ENCODE measurements at places on chromosomes 2 and 18.

- no peak for DNase-seq
Observed at GRCh38 chr2:98160554-98160953, 73.6 kb downstream of the VWA3B start.

- DNase-seq: no peak
Observed at GRCh38 chr2:60341151-60341550, 212.3 kb downstream of the BCL11A start.

- DNase-seq: no peak
Observed at GRCh38 chr2:36561237-36561944, 36.6 kb downstream of the FEZ2 start.

- DNase-seq: no peak
Observed at GRCh38 chr18:9191658-9192256, 55.2 kb downstream of the ANKRD12 start.

GRCh38 chr2:8515864-8516533, 165.9 kb upstream of the ID2 start:
- no peak for DNase-seq

DNA sequence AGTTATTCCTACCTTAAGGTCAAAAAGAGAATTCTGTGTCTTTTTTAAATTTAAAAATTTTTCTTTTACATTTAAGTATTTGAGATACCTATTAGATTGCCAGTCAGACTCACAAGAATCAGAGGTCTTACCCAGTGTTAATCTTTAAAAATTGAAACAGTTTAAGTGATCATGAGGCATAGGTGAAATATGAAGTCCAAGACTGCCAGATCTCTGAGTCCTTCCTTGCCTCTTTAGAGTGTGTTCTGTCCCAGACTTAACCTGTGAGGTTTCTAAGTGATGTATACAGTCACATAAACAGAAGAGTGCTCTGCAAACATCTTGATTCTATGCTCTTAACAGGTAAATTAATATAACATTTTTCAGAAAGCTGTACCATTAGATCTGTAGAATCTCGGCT, 40.6 kb downstream of the ACTR3 start:
- no peak for DNase-seq

DNA sequence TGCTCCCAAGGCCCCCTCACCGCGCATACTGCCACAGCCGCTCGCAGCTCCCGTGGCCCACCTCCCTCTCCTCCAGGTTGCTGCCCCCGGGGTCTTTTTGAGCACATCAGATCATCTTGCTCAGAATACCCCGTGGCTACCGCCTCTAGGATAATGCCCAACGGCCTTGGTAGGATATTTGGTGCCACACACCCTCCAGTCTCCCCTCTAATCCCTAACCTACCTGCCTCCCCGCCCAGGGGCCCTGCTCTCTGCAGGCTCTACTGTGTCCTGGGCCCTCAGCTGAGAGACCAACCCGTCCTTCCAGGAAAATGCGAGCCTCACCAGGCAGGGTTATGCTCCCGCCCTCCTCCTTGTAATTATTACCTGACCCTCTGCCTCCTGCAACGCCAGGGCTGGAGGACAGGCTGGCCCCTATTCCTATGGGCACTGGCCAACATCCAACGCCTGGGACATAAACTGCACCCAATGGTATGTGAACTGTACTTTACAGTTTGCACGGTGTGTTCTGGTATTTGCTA, 1.5 kb upstream of the MTCL1 start:
- no peak for DNase-seq

GRCh38 chr2:53231908-53232307, 535.7 kb upstream of the CHAC2 start:
- no peak for DNase-seq

DNA sequence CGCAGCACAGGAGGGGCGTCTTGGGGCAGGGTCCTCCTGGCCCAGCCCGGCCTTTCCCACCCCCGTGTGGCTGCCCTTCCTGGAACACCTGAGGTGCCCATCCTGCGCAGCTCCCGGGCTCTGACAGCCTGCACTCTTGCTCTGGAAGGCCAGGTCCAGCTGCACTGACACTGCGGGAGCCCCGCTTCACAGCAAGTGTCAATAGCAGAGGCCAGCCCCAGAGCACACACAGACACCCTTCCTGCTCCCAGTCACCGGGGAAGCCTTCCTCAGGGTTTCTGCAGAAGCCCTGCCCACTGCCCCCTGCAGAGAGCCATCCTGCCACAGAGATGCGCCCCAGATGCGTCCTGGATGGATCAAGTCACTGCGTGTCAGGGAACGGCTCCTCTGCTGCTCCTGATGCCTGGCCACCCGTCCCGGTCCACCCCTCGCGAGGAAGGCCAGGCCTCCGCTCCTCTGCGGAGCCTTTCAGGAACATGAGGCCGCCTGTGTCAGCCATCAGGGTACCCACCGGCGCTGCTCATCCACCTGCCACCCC, 519.2 kb upstream of the MYT1L start:
- DNase-seq: no peak

- no peak for DNase-seq
Observed at GRCh38 chr2:42931146-42931817, 138.9 kb upstream of the HAAO start.

DNA sequence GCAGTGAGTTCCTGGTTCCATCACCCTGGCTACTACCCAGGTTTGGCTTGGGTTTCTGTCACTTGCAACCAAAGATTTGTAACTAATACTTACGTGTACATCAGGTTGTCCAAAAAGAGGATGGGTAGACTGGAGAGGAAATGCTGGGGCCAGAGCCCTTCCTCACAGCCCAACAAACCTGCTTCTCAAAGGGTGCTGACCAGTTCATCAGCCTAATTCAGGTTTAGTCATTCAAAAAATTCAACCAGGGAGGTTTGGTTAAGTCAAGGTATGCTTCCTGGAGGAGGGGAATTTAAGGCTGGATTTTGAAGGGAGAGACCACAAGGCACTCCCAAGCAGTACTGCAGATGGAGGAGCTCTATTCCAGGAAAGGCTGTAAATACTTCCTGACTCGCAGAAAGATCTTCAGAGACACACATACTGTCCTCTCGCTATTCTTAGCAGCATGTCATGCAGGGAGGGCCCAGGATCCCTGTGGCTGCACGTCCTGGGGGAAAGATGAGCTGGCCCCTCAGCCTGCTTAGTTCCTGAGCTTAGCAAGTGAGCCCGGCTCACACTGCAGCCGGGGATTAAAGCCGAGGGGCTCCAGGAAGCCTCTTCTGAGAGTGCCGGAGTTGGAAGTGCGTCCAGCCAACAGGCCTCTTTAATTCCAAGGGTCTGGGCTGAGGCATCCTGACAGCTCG, 40.0 kb upstream of the BIN1 start:
- no peak for DNase-seq

GRCh38 chr18:25679491-25679890, 327.5 kb upstream of the ZNF521 start:
- no peak for DNase-seq

DNA sequence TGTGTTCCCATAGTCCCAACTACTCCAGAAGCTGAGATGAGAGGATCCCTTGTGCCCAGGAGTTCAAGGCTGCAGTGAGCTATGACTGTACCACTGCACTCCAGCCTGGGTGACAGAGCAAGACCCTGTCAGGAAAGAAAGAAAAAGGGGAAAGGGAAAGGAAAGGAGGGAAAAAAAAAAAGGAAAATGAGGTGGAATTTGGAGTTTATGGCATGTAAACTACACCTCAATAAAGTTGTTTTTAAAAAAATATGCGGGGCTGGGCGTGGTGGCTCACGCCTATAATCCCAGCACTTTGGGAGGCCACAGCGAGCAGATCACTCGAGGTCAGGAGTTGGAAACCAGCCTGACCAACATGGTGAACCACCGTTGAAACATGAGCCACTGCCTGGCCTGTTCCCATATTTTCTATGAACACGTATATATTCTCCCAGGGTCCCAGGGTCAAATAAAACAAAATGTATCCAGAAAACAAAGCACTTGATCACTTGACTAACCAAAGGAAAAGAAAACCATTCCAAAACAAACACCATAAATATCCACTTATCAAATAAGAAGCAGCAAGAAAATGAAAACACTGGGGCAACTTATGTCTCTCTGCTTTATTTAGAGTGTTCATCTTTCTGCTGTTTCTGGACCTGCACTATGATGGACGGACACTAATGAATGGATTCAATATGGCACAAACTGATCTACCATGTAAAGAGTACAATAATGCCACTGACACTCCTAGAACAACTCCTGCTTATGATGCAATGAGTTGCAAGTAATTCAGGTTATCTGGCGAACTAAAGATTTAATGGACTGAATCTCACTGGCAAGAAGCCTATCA, 56.8 kb downstream of the ASXL2 start:
- no peak for DNase-seq

GRCh38 chr2:176652300-176653182, 383.3 kb downstream of the MTX2 start:
- no peak for DNase-seq

GRCh38 chr2:178006710-178007109, 65.9 kb downstream of the PDE11A start:
- DNase-seq: no peak

DNA sequence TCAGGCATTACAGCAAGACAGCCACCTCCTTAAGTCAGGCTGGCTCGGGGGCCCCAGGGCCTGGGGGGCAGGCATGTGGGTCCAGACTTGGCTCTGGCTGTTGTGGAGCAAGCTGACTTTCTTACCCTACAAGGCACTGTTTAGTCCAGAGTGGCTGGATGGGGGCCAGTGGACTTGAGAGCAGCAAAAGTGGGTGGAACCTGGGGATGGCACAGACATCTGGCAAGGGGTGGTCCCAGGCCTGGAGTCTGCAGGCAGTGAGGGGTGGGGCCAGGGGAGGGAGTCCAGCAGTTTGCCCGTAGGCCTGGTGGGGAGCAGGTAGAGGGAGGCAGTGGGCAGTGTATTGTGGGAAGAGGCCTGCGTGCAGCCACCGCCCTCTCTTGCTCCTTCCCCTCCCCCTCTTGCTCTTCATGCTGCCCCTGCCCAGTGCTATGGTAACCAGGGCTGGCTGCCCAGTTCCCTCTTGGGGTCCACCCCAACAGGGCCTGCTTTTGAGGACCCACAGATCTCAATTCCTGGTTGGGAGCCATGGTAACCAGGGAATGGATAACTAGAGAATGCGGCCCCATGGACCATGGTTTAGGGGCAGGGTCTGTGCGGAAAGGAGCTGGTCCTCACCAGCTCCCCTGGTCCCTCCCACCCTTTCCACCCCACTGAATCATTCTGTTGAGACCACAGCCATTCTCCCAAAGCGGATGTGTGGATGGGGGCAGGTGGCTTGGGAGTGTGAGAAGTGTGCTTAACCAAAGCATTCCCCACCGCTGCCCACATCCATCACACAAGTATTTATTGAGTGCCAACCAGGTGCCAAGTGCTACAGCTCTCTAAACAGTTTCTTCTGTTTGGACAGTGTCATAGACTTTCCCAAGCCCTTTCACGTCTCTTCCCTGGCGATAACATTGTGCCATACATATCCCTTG, 19.3 kb downstream of the SPEG start:
- DNase-seq: no peak

DNA sequence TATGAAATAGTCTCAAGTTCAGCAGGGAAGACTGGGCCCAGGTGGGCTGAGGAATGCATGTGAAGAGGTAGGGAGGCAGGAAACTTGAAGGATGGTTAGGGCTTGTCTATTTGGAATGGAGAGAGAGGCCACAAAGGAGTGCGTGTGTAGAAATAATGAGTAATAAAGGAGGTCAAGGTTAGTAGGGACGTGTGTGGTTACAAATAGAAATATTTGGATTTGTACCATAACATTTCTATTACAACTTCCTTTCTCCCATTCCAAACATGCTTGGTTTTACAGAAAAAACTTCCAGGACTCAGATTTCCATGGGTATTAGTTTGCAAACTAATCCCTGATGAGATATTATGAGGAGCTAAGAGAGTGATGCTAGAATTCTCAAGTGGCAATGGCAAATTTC, 280.6 kb downstream of the NCKAP5 start:
- DNase-seq: no peak

DNA sequence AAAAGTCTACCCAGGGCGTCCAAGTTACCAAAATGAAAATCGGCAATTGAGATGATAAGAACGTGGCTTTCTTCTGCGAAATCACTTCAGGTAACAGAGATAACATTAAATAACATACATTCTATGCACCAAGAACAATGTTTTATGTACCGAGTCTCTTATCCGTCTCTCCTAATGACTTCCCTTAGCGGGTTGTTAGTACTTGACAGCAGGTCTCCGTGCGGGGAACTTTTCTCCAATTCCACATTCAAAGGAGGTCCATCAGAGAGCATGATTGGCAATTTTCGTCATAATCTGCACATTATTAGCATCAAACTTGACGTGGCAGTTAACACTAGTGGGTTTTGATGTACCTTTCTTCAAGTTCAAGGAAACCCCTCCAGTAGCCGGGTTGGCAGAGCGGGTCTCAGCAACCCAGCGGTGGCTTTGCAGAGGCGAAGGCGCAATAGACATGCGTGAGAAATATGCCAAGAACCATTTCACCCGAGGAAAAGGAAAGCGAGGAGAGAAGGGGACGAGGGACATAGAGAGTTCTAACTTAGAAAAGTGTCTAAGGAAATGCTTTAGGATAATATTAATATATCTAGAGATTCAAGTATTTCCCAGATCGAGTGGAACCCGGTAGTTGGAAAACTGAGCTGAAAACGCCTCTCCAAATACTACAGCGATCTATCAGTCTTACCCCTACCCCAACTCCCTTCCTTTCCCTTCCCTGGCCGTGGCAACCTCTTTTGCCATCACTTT, 5.0 kb downstream of the EVX2 start:
- no peak for DNase-seq

- DNase-seq: no peak
Observed at GRCh38 chr2:192190474-192190873, 4.3 kb downstream of the TMEFF2 start.

- no peak for DNase-seq
Observed at GRCh38 chr2:127576433-127577207, 41.1 kb downstream of the MYO7B start.

DNA sequence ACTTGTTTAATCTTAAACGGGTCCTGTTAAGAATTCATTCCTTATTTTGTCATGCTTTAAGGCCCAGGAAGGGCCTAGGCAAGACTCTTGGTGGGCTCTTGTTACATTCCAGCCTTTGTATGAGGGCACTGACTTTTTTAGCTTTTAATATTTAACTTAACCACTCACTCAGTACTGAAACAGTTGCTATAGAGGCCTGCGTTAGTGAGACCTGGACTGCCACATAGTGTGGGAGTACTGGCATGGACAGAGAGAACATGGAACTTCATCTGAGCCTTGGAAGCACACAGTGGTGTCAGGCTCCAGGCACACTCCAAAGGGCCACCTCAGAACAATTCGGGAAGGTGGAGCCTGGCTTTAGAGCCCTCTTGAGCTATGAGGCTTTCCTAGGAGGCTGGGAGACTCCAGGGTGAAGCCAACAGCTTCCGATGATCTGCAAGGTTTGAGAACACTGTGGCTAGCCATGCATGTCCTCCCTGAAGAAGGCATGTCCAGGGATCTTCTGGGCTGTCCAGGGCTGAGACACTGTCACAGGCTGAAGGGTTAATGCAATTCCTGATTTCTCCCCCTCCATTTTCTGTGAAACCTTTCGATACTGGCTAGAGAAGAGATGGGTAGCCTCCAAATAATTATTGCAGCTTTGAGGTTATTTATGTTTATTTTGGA, 155.4 kb upstream of the ACAA2 start:
- no peak for DNase-seq

DNA sequence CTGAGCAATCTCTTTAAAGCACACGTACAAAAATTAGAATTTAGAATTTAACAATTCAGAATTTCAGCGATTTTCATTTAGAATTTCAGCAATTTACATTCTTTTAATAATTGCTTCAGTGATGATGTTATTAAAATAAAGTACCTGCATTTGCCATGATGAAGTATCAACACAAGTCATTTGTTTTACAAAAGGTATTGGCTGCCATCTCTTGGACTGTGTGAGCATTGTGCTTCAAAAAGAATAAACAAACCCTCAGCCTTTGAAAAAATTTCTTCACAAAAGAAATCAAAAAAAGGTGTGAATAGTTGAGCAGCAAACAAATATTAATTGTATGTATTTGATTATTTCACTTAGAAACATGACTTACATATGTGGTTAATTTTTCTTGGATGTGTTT, 27.1 kb upstream of the ZC3H15 start:
- no peak for DNase-seq
